Activated CD4-positive, CD25-positive, alpha-beta regulatory T cell (primary cell): ENCODE measurements at places on chromosomes 13 and 19.

DNA sequence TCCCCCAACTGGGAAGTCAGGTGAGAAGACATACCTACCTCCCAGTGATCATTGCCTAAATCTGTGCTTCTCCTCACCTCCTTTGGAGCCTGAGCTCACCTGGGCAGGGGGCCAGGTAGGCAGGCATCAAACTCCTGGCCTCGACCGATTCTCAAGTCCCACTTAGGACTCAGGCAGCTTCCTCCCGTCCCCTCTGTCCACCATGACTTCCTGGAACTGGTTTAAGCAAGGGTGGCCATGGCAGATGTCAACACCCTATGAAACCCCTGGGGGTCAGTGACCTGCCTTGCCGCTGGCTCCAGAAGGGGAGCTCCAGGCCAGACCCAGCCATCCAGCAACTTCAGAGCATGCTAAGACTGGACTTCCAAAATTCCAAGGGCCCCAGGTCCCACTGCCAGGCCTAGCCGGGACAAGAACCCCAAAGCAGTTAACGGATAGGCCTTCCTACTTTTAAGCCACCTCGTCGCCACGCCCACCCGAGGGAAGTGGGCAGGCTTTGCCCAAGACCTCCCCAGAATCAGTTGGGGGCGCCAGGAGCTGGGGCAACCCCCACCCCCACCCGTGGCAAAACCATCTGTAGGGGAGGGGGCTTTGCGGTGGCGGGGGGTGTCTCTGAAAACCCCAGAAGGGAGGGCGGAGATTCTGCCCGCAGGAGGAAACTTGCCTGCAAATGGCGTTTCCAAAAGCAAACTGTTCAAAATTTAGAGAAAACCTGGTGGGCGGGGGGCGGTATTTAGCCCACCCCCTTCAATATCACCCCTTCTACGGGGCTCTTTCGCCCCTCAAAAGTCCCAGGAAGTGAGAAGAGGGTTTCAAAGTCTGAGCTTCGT, 657 bp downstream of the PLIN3 start:
- no peak for DNase-seq

- no peak for DNase-seq
These were observed 218.8 kb downstream of the NBEA start for GRCh38 chr13:35160896-35161295.

GRCh38 chr13:111168107-111168506, 53.0 kb downstream of the ARHGEF7 start:
- no peak for DNase-seq

GRCh38 chr13:28640861-28641599, 17.9 kb upstream of the POMP start:
- DNase-seq: no peak

GRCh38 chr13:29548722-29549121, 46.8 kb downstream of the SLC7A1 start:
- DNase-seq: no peak

DNA sequence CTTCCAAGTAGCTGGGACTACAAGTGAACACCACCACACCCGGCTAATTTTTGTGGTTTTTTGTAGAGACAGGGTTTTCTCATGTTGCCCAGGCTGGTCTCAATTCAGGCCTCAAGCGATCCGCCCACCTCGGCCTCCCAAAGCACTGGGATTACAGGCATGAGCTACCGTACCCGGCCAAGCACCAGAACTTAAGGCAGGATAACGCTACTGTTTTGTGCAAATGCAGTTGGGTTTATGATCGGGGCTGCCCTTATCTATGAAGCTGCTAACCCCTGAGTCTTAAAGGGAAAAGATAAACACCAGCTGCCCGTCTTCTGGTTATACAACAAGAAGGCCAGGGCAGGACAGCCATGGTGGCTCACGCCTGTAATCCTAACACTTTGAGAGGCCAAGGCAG, 12.6 kb upstream of the TM6SF2 start:
- no peak for DNase-seq

DNA sequence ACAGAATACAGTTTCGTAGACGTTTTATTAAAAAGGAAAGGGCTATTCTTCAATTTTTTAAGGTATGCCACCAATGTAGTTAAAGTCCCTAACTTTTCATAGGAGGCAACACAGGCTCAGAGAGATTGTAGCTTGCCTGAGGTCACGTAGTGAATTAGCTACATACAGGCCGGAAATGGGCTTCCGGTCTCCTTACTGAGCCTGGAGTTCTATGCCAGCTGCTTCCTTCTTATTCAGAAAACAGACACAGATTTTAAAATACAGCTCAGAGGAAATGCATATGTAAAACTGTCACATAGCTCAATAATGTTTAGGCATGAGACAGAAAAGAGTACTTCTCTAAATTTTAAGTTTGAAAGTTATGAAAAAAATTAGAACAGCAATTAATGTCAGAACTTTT, 85.4 kb upstream of the TUBA3C start:
- no peak for DNase-seq

GRCh38 chr19:49423071-49423984, at the start of gene PTH2:
TSS of gene PTH2 (minus strand) at chr19:49423441. CDS start at chr19:49423339, 102 bp downstream.
- DNase-seq: no peak

DNA sequence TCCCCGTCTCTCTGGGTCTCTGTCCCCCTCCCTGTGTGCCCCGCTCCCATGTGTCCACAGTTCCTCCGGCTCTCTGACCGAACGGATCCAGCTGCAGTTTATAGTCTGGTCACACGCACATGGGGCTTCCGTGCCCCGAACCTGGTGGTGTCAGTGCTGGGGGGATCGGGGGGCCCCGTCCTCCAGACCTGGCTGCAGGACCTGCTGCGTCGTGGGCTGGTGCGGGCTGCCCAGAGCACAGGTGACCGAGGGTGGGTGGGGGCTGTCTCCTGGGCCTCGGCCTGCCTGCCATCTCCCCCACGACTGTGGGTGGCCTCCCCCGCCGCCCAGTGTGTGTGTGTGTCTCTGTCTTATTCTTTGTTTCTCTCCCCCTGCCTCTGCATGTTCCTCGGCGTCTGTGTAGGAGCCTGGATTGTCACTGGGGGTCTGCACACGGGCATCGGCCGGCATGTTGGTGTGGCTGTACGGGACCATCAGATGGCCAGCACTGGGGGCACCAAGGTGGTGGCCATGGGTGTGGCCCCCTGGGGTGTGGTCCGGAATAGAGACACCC, 10.3 kb downstream of the TRPM4 start:
- DNase-seq: no peak

DNA sequence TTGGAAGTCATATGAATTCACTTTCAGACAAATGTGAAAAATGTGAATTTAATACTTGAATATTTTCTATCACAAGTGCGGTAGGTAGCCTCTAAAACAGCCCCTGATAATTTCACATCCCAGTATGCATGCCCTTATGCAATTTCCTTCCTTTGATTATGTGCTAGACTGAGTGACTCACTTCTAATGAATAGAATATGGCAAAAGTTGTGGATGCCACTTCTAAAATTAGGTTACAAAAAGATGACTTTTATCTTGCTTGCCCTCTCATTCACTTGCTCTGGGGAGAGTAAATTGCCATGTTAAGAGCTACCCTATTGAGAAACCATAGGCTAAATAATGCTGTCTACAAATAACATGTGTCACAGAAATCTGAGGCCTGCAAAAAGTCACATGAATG, 402.5 kb upstream of the PCDH9 start:
- DNase-seq: no peak

DNA sequence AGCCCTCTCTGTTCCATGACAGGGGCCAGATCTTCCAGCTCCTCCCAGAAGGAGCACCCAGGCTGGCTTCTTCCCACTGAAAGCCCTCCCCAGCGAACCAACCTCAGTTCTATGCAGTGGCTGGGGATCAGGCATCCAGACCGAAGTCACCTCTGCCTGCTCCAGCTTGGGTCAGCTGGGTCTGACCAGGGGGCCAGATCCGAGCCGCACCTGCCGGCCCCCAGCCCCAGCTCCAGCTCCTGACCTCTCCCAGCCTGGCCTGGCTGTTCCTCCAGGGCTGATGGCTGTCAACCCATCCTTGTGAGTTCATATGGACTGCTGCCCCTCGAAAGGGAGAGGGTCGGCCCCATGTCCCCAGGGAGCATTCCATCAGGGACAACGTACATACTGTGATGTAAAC, 8.0 kb downstream of the TSSK6 start:
- DNase-seq: no peak

GRCh38 chr13:110680852-110681251, 25.1 kb downstream of the CARS2 start:
- DNase-seq: no peak

- no peak for DNase-seq
These were observed 24.3 kb downstream of the AMER2 start for GRCh38 chr13:25147638-25148401.

GRCh38 chr19:6811906-6812305, 39.4 kb downstream of the VAV1 start:
- no peak for DNase-seq

DNA sequence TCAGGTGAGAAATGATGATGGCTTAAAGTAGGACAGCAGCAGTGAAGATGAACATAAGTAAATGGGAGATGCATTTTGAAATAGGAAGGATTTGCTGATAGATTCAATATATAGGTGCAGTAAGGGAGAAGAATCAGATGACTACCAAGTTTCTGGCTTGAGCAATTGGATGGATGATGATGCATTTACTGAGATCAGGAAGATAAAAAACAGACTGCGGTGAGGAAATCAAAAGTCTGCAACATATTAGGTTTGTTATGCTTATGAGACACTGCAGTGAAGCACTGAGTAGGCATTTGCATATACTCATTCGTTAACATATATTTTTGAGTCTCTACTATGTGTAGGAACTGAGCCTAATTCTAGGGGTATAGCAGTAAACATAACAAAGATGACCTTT, 184.2 kb downstream of the LACC1 start:
- DNase-seq: no peak

GRCh38 chr19:42113641-42114348, 18.5 kb downstream of the POU2F2 start:
- no peak for DNase-seq

DNA sequence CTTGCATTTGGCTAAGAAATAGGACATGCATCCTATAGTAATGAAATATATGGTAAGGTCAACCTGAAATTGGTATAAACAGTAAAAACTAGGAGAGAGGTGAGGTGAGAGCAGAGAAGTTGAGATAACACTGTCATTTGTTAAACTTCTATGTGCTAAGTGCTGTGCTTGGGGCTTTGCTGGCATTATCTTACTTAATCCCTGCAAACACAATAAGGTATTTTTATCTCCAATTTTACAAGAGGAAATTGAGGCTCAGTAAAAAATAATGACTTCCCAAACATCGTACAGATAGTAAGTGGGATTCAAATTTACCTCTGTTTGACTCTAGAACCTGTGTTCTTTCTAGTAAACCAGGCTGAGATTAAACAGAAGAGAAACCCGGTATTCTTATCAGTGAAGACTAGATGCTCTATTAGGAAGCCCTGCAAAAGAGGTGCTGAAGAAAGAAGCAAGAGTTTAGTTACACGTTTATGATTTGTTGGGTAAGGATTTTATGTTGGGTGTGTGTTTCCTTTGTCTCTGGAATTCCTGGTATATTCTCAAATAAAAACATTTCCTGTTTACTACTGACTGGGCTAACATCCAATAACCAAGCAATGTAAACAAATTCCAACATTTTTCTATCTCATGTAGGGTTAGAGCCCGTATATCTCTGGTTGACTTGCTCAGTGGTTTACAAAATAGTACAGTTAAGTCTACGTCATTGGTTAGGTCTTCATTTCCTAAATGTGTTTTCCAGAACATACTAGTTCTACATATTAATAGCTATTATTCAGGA, 137.3 kb upstream of the FNDC3A start:
- no peak for DNase-seq

- DNase-seq: peak; percentile 48
These were observed 831 bp downstream of the PGPEP1 start for GRCh38 chr19:18340990-18341868.

GRCh38 chr19:35856546-35857149, at the start of gene KIRREL2:
TSS of gene KIRREL2 (plus strand) at chr19:35856911. CDS start at chr19:35857120, 209 bp downstream.
- DNase-seq: no peak

DNA sequence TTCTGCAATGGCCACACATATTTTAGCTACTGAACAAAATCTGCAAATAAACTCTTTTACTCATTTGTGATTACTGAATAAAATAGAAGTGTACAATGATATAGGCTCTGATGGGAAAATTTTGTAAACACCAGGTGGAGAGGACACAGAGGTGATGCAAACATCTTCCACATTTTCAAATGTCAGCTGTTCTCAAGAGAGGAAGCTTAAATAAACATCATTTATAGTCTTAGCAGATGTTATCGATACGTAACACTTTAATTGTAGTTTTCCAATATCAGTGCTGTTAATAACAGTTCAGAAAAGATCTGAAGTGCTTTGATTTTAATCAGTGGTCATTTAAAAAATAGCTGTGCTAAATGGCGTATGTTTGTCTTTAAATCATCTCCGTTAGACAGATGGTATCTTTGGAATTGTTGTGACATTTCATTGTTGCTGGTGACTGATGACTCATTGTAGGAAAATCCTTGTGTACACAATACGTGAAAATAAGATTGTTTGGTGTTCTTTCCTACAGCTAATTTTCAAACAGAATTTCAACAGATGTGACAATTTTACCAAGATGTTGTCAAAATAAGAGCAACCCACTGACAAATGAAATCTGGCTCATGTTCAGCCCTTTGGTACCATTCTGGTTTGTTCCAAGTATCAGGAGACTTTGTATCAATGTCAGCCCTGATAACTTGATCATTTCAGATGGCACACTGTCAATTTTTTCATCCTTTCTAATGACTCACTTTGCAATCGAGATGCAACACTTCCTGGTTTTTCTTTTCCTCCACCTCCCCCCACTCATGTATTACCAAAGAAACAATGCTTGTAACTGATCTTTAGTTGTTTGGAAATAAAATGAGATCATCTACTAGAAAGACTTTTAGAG, 516.0 kb downstream of the DCT start:
- DNase-seq: no peak

DNA sequence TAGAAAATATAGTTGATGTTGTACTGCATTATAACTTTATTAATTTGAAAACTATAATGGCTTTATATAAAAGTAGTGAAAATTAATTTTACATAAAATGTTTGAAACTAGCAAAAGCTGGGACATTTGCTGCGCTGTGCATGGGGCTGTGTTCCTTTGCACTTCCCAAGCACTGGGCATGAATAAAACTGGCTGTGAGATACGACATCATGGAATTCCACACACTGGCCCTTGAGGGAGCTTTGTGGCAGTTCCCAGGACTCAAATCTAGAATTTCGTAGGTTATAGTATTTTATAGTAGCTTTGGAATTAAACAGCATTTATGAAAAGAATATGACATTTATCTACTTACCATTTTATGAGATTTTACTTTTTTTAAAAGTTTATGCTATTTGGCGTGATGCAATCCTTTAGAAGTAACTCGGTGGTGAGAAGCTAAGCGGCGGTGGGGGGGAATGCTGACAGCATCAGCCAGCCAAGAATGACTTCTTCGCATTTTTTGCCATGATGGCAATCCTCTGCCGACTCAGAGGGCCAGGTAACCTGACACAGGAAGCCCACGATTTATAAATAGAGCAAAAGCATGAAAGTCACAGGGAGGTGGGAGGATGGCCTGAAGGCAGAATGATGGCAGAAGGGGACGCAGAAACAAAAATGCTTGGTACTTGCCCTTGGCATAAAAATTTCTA, 553.5 kb downstream of the MYO16 start:
- no peak for DNase-seq
